Vagina (tissue), 2 donors: ENCODE measurements at places on chromosomes 12 and 14.

- DNase-seq = no peak
These were observed 190.3 kb upstream of the PPFIA2 start for GRCh38 chr12:81949416-81949815.

DNA sequence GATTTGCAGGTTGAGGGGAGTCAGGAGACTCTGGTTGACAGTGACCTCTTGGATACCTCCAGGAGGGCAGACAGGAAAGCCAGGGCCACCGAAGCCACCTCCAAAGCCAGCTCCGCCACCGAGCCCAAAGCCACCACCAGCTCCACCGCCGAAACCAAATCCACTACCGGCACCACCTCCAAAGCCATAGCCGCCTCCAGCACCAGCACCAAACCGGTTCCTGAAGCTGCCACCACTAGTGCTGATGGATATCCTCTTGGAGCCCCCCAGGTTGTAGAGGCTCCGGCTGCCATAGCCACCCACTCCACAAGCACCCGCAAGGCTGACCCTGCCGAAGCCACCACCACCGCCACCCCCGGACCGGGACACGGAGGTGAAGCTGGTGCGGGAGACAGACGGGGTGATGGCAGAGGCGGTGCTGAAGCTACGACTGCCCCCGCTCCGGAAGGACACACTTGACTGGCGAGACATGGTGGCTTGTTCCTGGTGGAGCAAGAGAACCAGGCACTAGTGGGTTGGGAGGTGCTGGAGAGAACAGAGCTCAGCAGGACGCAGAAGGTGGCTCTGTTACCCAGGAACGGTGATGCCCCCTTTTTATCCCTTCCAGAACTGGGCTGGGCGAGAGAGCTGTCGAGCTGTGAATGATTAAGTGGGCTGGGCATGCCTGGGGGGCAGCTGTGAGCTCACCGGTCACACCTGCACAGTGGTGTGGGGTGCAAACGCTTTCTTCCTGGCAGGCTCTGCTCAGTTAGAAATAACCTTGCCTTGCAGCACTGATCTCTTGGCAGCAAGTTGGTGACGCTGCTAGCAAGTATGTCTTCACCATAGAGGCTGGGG is at the start of gene KRT5:
TSS of gene KRT5 (minus strand) at position 569 of the 837 bp plus-strand sequence. CDS start at position 471, 98 bp downstream.
- DNase-seq = peak; percentile 94

- DNase-seq = no peak
These were observed 14.5 kb upstream of the LLPH start for GRCh38 chr12:66144791-66145754.

DNA sequence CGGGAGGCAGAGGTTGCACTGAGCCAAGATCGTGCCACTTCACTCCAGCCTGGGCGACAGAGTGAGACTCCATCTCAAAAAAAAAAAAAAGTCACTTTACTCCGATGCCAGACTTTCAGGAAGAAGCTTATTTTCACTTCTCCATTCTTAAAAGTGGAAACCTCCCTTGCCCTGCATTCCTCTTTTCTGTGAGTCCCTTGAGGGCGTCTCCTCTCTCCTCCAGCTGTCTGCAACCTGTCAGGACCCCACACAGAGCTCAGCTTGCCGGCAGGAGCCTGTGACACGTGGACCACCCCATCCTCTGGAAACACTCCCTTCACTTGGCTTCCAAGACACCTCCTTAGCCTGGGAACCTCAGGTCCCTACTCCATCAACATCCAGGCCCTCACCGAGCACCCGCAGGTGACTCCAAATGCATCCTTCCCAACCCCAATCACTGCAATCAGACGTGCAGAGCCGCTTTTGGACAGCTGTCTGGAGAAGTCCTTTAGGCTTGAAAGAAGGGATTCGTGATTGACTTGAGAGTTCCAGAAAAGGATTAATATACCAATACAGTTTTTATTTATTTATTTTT is 34.3 kb downstream of the SLC15A4 start:
- DNase-seq = no peak

GRCh38 chr12:1474041-1474573 is 120.3 kb downstream of the FBXL14 start:
- no peak for DNase-seq

- no peak for DNase-seq
These were observed 6.0 kb downstream of the TMCC3 start for GRCh38 chr12:94644141-94644979.

DNA sequence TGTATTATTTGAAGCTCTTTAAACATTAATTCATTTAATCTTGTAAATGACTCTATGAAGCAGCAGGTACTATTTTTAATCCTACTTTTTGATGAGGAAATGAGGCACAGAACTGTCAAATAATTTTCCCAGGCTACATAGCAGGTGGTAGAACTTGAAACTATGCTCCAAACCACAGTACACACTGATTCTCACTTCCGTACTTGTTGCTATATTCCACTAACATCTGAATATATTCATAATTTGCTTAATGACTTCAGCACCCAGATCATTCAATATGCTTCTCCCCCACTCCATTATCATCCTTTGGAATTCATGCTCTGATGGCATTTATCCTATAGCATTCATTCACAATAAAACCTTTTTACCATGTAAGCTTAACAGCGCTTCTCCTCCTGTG is 4.9 kb downstream of the ERGIC2 start:
- DNase-seq = no peak

- DNase-seq = no peak
These were observed 19.6 kb downstream of the NINJ2 start for GRCh38 chr12:643475-644302.

DNA sequence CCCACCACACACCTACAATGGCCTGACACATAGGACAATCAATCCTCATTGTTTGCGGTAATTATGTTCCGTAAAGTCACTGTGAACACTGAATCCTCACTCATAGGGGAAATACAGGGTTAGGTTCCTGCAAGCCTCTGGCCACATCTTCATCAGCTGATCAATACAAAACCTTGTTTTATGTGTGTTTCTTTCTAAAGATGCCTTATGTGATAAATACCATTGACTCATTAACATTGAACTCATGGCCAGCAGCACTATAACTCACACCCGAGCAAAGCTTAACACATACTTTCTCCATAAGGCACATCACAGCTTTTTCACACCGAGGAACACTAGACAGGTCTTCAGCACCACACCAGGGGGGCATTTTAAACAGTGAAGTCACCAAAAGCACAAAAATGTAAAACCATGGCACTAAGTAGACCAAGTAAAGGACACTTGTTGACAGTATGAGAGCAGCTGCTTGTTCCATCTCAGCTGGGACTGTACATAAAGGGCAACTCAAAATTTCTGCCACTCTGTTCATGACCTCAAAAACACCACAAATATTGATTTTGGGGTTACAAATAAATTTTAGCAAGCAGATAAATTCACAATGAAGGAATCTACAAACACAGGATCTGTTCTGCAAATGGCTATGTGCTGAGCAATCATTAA is 60.5 kb downstream of the ESR2 start:
- DNase-seq = no peak

DNA sequence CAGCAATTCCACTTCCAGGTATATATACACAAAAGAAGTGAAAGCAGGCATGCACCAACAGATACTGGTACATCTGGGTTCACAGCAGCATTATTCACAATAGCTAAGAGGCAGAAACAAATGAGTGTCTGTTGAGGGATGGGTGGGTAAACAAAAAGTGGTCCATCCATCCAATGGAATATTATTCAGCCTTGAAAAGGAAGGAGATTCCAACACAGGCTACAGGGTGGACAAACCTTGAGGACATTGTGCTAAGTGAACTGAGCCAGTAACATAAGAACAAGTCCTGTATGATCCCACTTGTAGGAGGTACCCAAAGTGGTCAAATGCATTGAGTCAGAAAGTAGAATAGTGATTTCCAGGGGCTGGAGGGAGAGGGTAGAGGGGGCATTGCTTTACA is 27.6 kb upstream of the BEGAIN start:
- DNase-seq = no peak

DNA sequence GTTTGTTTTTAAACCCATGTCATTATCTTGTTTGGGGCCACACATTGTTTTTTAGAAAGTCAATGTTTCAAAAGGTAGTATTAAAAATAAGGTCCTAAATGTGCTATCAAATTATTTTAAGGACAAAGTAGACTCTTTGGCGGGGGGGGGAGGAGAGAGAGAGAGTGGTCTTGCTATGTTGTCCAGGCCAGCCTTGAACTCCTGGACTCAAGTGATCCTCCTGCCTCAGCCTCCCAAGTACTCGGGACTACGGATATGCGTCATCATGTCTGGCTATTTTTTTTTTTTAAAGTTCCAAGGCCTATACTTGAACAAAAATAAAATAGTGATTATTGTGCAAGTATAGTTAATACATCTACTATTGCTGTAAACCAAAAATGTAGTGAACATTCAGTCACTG is 26.2 kb downstream of the PAWR start:
- no peak for DNase-seq

- DNase-seq = no peak
These were observed 206.4 kb upstream of the GZMB start for GRCh38 chr14:24840204-24840893.

DNA sequence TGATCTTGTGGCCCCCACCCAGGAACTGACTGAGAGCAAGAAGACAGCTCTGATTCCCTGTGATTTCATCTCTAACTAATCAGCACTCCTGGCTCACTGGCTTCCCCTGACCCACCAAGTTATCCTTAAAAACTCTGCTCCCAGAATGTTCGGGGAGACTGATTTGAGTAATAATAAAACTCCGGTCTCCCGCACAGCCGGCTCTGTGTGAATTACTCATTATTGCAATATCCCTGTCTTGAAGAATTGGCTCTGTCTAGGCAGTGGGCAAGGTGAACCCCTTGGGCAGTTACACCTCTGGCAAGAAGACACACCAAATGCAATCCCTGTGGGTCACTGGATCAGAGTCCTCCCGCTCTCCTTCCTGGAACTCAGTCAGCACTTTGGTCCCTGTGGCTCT is 21.3 kb downstream of the SLC7A7 start:
- DNase-seq = no peak

DNA sequence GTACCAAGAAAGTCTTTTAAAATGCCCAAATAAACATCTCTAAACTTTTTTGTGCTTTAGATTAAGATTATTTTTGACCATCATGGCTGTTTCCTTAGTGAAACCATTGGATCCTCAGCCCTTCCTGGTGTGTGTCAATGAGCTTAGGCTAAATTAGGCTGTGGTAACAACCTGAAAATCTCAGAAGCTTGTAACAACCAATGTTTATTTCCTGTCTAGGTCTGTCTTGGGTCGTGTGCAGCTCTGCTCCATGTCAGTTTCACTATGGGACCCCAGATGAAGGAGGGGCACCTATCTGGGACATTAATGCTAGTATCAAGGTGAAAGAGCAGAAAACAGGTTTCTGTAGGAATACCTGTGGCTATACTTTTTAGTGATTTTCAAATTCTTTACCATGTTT is 49.9 kb downstream of the KCNMB4 start:
- no peak for DNase-seq

- DNase-seq = no peak
These were observed 53.1 kb upstream of the PLEKHG7 start for GRCh38 chr12:92649511-92650227.

- DNase-seq = no peak
These were observed 96.3 kb downstream of the GALC start for GRCh38 chr14:87896393-87897380.

- no peak for DNase-seq
These were observed 10.0 kb upstream of the IL26 start for GRCh38 chr12:68235576-68235975.
